Muscle of arm (tissue), 14 donors: ENCODE measurements at places on chromosomes 5 and 9. TPM values are rescaled to one million over a fixed set of nuclear protein-coding genes. Genes with fewer than 3 reads are reported as not detected.

- DNase-seq = no peak
These were observed 163.3 kb upstream of the HMHB1 start for GRCh38 chr5:143648696-143649095.

DNA sequence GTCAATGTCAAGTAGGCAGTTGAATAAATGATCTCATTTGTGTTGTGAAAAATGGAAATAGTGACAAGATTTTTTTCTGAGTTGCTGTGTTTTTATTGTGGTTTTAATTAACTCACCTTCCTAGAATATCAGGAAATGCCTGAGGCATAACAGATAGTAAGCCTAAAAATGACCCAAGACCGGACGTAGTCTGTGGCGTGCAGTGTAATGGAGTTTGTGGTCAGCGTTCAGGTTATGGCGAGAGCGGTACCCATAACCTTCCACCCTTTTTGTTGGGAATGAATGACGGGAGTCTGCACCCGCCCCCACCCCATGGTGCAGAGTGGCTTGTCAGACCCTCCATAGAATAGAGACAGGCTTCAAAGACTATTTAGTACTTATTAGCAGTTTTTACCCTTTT lies 119.3 kb downstream of the GALNT10 start:
- DNase-seq = no peak

GRCh38 chr5:128903550-128903949 lies 61.7 kb upstream of the SLC27A6 start:
- no peak for DNase-seq

GRCh38 chr9:80720579-80720978 lies 968.8 kb downstream of the TLE1 start:
- DNase-seq = no peak

GRCh38 chr9:16469184-16469583 lies 401.3 kb downstream of the BNC2 start:
- DNase-seq = no peak

DNA sequence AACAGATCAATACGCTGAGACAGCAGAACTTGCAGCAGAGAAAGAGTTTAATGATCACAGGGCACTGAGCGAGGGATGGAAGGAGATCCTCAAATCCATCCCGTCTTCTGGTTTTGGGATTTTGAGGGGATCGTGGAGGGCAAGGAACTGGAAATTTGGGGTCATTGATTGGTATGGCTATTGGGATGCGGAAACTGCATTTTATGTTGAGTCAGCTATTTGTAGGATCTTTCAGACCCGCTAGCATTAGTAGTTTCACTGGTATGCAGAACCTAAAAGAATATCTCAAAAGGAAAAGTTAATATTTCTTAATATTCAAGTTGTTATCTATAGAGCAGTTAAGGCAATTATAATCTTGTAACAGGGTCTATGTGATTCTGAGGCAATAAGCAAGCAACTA lies 771.7 kb upstream of the CTNND2 start:
- DNase-seq = no peak

- DNase-seq = no peak
These were observed 215.7 kb downstream of the FAM114A2 start for GRCh38 chr5:153823036-153823435.

DNA sequence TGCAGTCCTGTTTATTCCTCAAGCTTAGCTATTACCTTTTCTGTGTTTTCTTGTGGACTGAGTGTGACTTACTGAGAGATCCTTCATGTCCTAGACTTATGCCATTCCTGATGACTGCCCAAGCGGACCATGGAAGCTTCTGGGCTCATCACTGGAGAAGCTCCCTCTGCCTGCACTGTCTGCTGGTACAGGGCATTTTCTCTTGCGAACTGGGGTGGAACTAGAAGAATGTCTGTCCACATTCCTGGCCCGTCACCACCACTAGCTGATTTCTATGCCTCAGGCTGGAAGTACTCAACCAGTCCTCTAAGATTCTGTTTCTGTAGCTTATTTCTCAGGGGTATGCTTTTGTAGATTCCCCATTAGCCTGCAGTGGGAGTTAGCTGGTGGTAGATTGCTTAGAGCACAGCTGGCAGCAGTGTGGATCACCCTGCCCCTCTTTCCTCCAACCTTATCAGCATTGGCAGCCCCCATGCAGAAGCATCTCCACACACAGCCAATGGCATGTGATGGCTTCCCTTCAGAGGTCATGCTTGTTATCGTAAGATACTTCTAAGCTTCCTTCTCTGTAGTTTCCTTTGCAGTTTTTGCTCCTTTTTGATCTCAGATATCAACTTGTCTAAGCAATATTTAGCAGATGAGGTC lies 12.4 kb downstream of the SLC36A1 start:
- DNase-seq = no peak

DNA sequence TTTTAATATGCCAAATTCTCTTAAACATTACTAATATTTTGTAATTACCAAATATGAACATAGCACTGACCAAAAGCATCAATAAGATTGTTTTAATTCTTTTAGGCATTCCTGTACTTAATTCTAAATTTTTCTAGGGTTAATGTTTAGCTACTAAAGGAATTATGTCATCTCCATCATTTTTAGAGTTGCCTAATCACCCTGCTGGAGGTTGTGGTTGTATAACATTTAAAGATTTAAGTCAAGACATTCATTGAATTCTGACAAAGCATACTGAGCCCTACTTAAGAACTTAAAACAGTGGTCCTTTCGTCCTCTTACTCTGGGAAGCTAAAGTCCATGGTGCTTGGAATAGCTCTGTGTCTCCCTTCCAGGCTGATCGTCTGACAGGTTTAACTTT lies 28.1 kb upstream of the DAB2 start:
- no peak for DNase-seq

DNA sequence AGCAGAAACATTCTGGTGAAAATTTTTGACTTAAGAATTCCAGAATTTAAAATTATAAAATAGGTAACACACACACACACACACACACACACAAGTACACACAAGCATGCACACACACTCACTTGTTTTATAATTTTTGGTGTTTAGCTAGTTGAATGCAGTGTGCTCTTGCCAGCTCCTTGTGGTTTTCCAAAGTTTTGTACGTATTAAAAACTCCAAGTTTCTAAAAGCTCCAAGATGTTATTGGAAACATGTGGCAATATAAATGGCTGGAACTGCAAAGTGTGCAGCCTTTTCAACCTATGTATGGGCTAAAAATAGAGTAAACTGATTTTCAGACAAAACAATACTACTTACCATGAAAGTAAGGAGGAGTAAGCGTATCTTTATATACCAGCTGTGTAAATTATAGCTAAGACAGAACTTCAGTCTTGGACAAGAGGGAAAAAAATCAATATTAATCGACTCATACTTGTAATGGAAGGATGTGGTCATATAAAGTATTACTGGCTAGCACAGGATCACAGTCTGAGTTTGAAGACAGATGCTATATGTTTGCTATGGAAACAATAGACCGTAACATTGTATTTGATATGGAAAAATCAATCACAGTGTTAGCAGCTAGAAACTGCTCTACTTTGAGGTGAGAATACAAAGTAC lies 727.1 kb upstream of the GRAMD2B start:
- peak; percentile 82 for DNase-seq

GRCh38 chr9:135392511-135392910 lies 87.1 kb upstream of the PPP1R26 start:
- DNase-seq = no peak

- DNase-seq = no peak
These were observed 6.0 kb upstream of the ZDHHC11 start for GRCh38 chr5:856531-857425.

GRCh38 chr9:2765250-2765880 lies 48.1 kb downstream of the KCNV2 start:
- no peak for DNase-seq

DNA sequence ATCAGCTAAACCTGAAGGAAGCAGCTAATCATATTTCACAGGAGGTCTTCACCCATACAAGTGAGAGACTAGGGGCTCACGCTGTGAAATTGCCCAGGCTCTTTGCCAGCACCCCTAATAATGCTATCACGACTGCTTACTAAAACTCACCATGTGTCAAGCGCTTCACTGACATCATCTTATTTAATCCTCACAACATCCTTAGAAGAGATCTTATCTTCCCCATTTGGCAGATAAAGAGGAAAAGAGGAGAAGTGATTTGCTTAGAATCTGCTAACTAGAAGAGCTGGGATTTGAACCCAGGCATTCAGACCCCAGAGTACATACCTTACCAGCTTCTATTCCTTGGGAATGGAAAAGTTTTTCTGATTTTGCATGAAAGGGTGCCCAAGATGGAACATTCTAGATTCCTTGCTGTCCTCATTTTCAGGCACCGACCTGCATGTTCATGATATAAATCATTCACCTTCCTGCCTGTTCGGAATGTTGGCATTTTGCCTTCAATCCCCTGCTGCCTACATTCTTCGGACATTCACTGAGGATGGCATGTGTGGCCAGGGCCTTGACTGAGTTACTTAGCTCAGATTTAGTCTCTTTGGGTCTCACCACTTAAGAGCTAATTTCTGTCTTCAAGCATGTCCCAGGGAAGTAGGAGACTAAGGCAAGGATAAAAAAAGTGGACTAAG lies 88.1 kb downstream of the SH3TC2 start:
- DNase-seq = no peak

DNA sequence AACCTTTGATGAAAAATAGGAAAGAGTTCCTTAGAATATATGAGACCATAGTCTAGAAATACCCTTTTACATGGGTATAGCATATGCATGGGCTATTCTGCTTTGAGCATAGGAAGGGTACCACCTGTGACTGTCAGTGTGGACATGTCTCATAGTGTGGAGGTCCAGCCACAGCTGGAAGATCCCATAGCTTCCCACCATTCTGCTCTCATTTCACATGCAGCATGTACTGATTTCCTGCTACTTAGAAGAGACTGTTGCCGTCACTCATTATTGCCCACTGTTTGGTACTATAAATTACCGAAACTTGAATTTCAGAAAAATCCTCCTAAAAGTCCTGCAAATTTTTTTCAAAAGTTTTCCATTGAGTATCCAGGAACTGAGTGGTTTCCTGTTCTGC lies 477.8 kb upstream of the DAB2 start:
- no peak for DNase-seq

DNA sequence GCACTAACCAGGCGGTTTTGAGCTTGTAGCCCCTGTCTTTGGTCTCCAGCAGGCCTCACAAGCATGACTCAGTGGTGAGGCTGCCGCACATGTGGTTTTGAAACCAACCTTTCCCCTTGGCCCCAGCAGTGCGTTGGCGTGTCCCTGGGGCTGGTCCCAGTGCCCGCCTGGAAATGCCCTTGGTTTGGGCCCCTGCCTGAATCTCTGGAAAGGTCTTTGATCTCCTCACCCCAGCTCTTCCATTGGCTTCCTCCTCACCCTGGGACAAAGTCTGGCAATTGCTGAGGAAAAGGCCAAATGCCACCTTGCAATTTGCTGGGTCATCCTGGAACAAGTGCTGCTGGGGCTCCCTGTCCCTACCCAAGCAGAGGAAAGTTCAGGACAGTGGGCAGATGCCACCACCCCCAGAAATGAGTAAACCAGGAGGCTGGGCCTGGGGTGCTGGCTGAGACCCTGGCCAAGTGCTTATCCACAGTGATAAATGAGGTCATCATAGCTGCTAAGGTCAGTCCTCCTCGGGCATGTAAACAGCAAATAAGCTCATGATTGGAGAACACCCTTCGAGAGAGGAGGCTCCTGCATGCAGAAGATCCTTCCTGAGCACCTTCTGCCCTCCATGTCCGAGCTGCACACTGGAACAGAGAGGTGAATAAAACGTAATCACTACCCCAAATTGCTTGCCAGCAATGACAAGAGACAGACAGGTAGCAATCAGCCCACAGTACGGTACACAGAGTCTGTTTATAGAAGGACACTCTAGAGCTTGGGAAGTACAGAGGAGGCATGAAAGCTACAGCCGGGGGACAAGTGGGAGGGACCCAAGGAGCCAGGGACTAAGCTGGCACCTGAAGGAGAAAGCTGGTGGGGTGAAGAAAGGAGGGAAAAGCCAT lies 98.9 kb upstream of the CPEB4 start:
- DNase-seq = no peak

DNA sequence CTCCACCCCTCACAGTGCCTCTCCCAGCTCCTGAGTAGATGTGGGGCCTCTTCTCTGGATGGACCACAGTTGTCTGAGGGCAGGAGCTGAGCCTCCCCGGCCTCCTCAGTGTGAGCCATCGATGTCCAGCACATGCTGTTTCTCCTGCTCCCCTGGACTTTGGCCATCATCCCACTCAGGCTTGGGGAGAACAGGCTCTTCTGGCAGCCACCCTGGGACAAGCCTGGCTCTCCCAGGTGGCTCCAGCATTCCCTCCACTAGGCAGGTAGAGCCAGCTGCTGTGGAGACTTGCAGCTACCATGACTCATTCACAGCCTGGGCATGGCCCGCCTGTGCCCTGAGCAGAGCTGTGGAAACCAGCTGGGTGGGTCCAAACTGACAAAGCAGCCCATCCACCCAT lies 77.0 kb downstream of the CSNK1A1 start:
- no peak for DNase-seq

- no peak for DNase-seq
These were observed 3.8 kb upstream of the LCN1 start for GRCh38 chr9:135517407-135517822.

- DNase-seq = no peak
These were observed 4.9 kb downstream of the AKNA start for GRCh38 chr9:114382699-114383520.

Gene QRFP
- polyA plus RNA-seq = not detected

Gene PLCXD3
- polyA plus RNA-seq = 0.09 TPM

Gene NIM1K
- polyA plus RNA-seq = 0.20 TPM

Gene UNC13B
- not detected for polyA plus RNA-seq

Gene DMRT2
- polyA plus RNA-seq = 29.1 TPM

Gene NPR3
- polyA plus RNA-seq = 16.0 TPM

Gene PLPPR1
- polyA plus RNA-seq = 5.6 TPM

Gene REXO4
- 30.4 TPM for polyA plus RNA-seq

Gene TRIO
- 172 TPM for polyA plus RNA-seq

Gene CHSY3
- 4.0 TPM for polyA plus RNA-seq

Gene RNF208
- polyA plus RNA-seq = 2.1 TPM

Gene GPRIN1
- polyA plus RNA-seq = 0.70 TPM

Gene SPATA31A3
- polyA plus RNA-seq = not detected

Gene ZNF366
- polyA plus RNA-seq = 2.6 TPM
